ENCODE measurements at places on chromosomes 5 and 9. TPM values are rescaled to one million over a fixed set of nuclear protein-coding genes. Genes with fewer than 3 reads are reported as not detected.

DNA sequence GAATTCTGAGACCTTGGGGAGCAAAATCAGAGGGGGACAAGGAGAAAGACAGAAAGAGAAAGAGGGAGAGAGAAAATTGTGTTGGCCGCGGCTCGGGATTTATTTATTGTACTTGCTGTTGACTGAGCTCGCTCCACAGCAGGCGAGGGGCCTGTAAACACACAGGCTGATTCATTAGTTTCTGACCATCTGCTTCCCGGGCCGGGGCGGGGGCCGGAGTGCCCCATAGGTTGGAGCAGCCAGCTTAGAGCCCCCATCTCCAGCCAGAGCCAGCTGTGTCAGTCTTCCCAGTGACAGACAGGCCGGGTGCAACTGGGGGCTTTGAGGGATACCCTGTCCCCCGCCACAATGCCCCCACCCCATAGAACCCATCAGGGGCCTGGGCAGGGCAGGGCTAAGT, 30.9 kb downstream of the NTNG2 start:
- peak; percentile 52 for DNase-seq

The PLEKHG4B gene
- total RNA-seq = 4.0 TPM

DNA sequence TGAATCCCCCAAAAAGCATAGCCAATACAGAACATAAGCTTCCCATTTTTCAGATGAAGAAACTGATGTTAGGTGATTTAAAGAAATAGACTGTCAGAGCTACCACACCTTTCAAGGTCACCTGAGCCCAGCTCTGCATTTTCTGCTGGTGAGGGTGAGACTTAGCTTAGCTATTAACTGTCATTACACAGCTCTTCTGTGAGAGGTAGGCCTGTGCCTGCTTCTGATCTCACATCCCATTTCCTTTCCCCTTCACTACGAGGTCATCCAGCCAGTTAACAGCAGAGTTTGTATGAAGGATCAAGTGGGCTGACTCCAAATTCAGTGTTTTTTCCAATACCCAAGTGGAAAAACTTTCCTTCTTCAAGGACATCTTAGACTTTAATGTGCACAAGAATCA, 528.6 kb upstream of the CLINT1 start:
- no peak for DNase-seq

GRCh38 chr5:84086511-84086910, 298.2 kb downstream of the EDIL3 start:
- DNase-seq = no peak

DNA sequence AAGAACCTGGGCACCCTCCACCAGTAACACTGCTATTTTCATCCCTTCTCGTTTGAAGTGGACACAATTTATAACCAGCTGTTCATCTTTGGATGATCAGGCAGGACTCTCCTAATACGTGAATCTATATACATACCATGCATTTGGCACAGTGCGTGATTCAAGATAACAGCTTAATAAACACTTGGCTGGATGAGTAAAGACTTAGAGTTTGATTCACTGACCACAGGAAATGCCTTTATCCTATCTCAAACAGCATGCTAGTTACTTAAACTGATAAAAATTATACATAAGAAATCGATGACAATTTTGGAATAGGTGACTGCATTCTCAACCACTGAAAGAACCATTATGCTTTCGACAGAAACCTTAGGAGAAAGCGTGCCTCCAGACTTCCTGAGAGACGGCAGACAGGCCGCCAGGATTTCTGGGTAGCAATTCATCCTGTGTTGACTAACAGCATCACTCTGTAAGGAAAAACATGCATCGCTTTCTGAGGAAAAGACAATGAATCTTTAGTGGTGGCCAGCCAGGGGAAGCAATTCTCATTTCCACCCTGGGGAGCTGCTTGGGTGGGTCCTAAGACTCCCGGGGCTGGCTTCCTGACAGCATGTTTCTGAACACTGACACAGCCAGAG, 9.7 kb downstream of the MRPL36 start:
- no peak for DNase-seq

GRCh38 chr5:138264183-138264582, 10.2 kb downstream of the GFRA3 start:
- no peak for DNase-seq
